ENCODE measurements at places on chromosomes 1 and 21.

GRCh38 chr1:34188418-34188817, 11.7 kb downstream of the C1orf94 start:
- DNase-seq, result no peak

- no peak for DNase-seq
These were observed 28.5 kb downstream of the ACOT7 start for GRCh38 chr1:6365047-6365446.

DNA sequence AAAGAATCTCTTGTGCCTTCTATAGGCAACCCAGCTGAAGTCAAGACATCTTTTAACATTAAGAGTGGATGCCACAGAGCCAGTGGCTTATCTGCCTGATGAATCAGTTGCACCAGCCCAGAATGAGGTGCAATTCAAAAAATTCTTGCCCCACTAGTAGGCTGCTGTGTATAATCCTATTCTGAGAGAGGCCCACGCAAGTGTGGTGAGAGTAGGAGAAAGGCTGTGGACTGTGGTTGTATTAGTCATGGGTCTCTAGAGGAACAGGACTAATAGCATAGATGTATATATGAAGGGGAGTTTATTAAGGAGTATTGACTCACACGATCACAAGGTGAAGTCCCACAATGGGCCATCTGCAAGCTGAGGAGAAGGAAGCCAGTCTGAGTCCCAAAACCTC, 216.4 kb downstream of the LTN1 start:
- peak; percentile 85 for DNase-seq

DNA sequence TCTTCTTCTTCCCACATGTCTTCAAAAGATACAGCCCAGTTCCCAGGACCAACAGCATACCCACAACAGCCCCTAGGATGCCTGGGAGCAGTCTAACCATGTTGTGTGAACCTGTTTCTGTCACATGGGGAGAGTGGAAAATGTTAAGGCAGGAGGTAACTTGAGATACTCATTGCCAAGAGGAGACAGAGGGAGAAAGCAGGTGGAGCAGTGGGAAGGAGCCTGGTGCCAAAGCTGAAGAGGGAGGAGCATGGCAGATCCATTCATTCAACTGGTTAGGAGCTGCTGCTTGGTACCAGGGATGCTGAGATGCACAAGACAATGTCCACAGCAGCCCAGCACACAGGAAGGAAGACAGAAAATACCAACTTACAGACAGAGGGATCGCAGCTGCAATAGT, 149.8 kb upstream of the ETV3 start:
- DNase-seq, result no peak

Measured in fibroblast of skin of scalp (primary cell).